H4 (cell line): ENCODE measurements at places on chromosomes 16 and 17.

- no peak for DNase-seq
These were observed at the start of gene MEIOB for GRCh38 chr16:1871974-1872635. MEIOB (minus strand) TSS chr16:1872164; CDS start chr16:1868175, 3,989 bp downstream.

DNA sequence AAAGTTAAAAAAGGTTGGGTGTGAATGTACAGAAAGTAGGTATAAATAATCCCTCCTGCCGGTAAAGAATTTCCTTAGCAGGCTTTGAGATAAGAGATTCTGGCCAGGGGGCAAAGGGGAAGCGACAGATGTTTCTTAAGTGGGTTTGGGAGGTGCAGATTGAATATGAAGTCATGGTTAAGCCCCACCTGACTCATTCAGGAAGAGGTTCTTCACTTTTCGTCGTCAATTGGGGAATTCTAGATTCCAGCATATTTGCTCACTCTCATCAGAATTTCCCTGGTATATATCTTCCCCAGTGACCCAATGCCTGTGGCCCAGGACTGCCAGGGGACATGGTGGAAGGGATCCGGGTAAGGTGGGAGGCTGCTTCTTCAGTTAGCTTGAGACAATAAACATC lies 127.8 kb downstream of the CPPED1 start:
- no peak for DNase-seq

- DNase-seq, result no peak
These were observed 3.8 kb upstream of the DCXR start for GRCh38 chr17:82041144-82041814.

GRCh38 chr16:15690296-15690695 lies 40.3 kb downstream of the NDE1 start:
- DNase-seq, result no peak

GRCh38 chr16:66459878-66460277 lies 32.8 kb downstream of the BEAN1 start:
- no peak for DNase-seq

DNA sequence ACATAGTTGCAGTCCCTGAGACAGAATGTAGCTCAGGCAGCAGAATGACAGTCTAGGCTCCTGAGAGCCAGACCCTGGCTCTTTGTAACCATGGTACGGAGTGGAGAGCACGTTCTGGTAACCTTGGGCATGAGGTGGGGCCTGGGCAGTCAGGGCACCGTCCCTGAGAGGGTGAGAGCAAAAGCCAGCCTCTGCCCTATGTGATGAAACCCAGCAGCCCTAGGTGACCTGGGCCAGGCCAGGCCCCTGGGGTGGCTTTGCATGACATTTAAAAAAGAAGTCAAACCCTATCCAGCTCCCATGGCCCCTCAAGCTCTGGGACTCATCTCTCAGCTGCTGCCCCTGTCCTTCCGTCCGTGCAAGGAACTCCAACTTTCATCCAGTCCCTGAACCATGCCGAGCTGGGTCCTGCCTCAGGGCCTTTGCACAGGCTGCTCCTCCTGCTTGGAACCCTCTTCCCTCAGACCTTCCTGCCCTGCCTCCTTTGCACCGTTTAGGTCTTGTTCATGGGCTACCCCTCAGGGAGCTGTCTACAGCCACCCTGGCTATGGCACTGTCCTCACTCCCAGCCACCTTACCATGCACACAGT lies 188.6 kb downstream of the NTN1 start:
- DNase-seq, result no peak

GRCh38 chr17:149231-149630 lies 11.9 kb downstream of the SCGB1C2 start:
- no peak for DNase-seq
